H1 (cell line): ENCODE measurements at places on chromosomes 5 and 9.

DNA sequence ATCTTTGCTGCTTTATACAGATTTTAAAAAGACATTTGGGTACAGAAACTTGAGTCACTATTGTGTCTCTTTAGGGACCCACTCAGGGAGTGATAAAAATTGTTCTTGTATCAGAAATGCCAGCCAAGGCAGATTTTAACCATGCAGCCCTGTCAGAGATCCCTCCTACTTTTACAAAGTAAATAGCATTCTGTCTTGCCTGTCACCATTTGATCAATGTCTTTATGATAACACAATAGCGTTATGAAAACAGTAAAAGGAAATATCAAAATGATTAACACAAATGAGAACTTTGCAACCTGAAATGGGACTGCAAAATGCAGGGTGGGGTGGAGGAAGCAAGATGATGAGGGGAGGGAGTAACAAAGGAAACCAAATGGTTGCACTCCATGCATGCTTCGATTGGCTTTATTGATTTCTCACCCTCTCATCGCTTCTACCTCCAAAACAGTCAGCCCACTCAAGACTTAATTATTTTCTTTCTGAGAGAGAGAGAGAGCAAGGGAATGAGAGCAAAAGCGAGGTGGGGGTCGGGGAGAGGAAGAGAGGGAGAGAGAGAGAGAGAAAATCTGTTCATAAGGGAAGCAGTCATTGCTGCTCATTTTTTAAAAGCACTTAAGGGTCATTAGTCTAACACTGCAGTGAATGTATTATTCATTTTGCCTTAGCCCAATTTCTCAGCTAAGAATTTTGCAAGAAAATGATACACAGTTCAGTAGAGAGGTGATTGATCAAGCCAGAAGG, 576.5 kb downstream of the CSNK1G3 start:
- peaks cover 3% of the 10 kb centered on the region for H3K4me1 ChIP-seq
- no peak overlapping the region for H3K4me3 ChIP-seq
- H3K27me3 ChIP-seq: no peaks in the 10 kb centered on the region
- H3K27ac ChIP-seq: no peak overlapping the region
- DNase-seq: no peak

DNA sequence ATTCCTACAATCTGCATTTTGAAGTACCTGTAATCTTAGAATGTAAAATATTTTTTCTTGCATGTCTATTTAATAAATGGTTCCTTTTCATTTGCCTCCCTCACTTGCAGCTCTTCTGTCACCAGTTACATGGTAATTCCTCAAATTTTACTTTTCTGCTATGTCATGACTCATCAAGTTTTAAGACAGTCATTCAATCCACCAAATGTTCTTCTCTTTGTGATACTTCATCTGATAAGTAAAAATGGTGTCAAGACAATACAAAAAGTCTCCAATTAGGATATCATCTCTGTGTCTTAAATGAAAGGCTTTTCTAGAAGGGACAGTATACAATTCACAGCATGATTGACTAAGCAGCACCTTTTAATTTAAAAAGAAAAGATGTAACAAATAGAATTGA, 104.9 kb upstream of the FTMT start:
- H3K4me3 ChIP-seq: no peak overlapping the region
- no peak overlapping the region for H3K27ac ChIP-seq
- no peaks in the 10 kb centered on the region for H3K27me3 ChIP-seq
- H3K36me3 ChIP-seq: no peaks in the 10 kb centered on the region

- H3K27ac ChIP-seq: no peak overlapping the region
- DNase-seq: no peak
- H3K4me3 ChIP-seq: no peak overlapping the region
Observed at GRCh38 chr9:3007326-3007725, 163.4 kb upstream of the PUM3 start.

DNA sequence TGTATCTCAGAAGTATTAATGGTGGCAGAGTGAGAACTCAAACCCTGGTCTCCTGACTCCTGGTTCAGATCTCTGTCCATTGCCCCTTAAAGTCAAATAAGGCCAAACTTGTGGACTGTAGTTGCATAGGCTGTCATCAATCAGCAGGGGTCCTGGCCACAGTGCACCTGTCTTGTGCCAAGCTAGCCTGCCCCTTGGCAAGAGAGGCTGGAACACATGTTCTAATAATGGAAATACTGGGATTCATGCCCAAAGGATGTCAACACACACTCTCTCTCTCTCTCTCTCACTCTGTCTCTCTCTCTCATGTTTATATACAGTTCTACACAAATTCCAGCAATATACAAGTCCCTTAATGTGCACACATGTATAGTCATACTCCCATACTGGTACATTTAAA, 44.3 kb downstream of the GLRA1 start:
- no peak for DNase-seq
- H3K36me3 ChIP-seq: no peaks in the 10 kb centered on the region
- H3K27ac ChIP-seq: no peak overlapping the region
- H3K4me3 ChIP-seq: no peak overlapping the region
- H3K27me3 ChIP-seq: peaks cover 17% of the 10 kb centered on the region; the same call in 1 of the 2 replicates

DNA sequence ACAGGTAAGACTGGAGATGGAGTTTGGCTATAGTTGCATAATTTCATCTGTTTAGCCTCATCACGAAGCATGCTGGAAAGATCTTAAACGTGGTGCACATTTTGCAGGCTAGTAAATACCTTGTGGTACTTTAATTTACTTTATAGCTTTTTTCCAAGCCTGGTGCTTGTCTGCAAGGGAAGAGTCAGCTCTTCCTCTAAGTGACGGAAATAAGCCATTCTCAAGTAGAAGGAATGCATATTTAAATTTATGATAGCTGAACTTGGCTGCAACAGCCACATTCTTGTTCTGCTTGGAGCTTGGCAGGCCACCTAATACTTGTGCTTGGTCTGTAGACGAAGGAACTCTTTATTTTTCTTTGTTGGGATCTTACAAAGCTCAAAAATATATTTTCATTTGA, 188.0 kb upstream of the PIK3R1 start:
- H3K4me1 ChIP-seq: no peaks in the 10 kb centered on the region
- no peak for DNase-seq
- H3K27ac ChIP-seq: no peak overlapping the region
- no peaks in the 10 kb centered on the region for H3K27me3 ChIP-seq

GRCh38 chr9:137217276-137218211, 4.5 kb downstream of the RNF208 start:
- peak; percentile 87 for DNase-seq
- peaks cover 6% of the 10 kb centered on the region; the same call in 1 of the 2 replicates for H3K36me3 ChIP-seq
- H3K27ac ChIP-seq: no peak overlapping the region
- peaks cover 5% of the 10 kb centered on the region; the same call in 1 of the 2 replicates for H3K4me1 ChIP-seq
- H3K27me3 ChIP-seq: no peaks in the 10 kb centered on the region
- no peak overlapping the region for H3K4me3 ChIP-seq

DNA sequence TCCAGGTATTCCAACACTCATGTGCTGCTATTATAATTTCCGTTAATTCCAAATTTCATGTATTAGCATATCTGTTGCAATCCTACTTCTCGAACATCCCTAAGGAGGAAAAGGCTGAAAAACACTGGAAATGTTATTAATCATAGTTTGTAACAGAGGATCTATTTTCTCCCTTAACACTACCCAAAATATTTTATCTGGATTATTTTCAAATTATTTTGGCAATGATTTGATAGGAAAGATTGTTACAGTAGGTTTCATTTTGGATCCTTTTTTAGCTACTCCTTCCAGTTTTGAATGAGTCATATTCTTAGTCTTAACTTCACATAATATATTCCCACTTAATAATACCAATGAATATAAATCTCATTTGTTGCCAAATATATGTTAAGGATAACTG, 13.9 kb upstream of the NAA35 start:
- H3K4me3 ChIP-seq: no peak overlapping the region
- no peaks in the 10 kb centered on the region for H3K4me1 ChIP-seq
- no peaks in the 10 kb centered on the region for H3K27me3 ChIP-seq
- no peak for DNase-seq

GRCh38 chr5:30991462-30991861, 202.0 kb upstream of the CDH6 start:
- H3K27ac ChIP-seq: no peak overlapping the region
- no peak for DNase-seq
- H3K4me1 ChIP-seq: peaks cover 2% of the 10 kb centered on the region
- H3K4me3 ChIP-seq: no peak overlapping the region
- H3K36me3 ChIP-seq: no peaks in the 10 kb centered on the region

DNA sequence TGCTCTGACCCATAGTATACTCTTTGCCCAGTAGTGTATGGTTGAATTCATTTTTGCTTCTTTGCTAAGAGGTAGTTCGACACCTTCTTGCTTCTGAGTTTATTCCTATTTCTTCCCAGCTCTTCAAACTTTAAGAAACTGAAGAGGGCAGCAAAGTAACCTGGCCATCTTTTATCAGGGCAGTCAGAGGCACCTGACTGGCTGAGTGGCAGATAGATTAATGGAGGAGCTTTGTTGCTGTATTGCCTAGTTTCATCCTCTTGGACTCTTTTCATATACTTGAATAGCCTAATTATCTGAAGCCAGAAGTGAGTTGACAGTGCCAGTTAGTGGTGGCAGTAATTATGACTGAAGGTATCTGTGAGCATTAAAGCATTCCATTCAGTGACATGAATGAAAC, 82.5 kb downstream of the UHRF2 start:
- H3K27me3 ChIP-seq: no peaks in the 10 kb centered on the region
- H3K36me3 ChIP-seq: peaks cover 19% of the 10 kb centered on the region
- H3K27ac ChIP-seq: no peak overlapping the region
- DNase-seq: no peak
- H3K4me1 ChIP-seq: no peaks in the 10 kb centered on the region

GRCh38 chr5:151492729-151493128, 45.3 kb downstream of the SLC36A1 start:
- no peak for DNase-seq
- no peaks in the 10 kb centered on the region for H3K27me3 ChIP-seq
- no peaks in the 10 kb centered on the region for H3K4me1 ChIP-seq
